Tongue (tissue), 3 donors: ENCODE measurements at places on chromosomes 11 and 22. TPM values are rescaled to one million over a fixed set of nuclear protein-coding genes. Genes with fewer than 3 reads are reported as not detected.

BLID gene
- total RNA-seq: 5.8 TPM

PLEKHB1 gene
- 4.5 TPM for total RNA-seq

KCNJ5 gene
- total RNA-seq: 6.1 TPM

SLC29A2 gene
- 10.2 TPM for total RNA-seq

DNAL4 gene
- total RNA-seq: 9.3 TPM

PGGHG gene
- 14.0 TPM for total RNA-seq

DNA sequence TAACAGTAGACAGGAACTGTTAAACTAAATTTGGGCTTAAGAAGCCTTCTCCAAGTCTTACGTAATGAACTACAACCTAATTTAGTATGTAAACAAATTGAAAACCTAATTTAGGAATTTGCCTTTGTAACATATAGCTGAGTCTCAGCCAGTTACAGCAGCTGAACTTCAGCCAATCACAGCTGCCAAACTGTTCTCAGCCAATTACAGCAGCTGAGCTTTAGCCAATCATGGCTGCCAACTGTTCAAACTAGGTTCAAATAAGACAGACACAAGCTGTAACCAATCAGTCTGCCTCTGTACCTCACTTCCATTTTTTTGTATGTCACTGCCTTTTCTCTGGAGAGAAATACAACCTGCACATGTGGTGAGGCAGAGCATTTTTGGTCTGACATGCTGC lies 95.0 kb upstream of the CD44 start:
- peak; percentile 84 for DNase-seq

DNA sequence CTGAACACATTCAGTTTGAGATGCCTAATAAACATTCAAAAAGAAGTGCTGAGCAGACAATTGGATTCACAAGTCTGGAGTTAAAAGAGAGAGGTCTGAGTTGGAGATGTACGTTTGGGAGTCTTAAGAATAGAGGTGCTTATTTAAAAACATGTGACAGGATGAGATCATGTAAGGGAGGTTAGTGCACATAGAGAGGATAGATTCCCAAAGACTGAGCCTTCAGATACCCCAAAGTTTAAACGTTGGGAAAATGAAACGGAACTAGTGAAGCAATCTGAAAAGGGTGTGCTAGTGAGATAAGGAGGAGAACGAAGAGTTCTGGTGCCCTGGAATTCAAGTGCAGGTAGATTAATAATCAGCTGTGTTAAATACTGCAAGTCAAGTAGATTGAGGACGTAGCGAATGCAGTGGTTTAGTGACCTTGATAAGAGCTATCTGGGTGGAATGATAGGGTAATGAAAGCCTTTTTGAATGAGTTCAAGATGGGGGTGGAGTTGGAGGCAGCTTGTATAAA lies 63.7 kb downstream of the HIPK3 start:
- no peak for DNase-seq

DNA sequence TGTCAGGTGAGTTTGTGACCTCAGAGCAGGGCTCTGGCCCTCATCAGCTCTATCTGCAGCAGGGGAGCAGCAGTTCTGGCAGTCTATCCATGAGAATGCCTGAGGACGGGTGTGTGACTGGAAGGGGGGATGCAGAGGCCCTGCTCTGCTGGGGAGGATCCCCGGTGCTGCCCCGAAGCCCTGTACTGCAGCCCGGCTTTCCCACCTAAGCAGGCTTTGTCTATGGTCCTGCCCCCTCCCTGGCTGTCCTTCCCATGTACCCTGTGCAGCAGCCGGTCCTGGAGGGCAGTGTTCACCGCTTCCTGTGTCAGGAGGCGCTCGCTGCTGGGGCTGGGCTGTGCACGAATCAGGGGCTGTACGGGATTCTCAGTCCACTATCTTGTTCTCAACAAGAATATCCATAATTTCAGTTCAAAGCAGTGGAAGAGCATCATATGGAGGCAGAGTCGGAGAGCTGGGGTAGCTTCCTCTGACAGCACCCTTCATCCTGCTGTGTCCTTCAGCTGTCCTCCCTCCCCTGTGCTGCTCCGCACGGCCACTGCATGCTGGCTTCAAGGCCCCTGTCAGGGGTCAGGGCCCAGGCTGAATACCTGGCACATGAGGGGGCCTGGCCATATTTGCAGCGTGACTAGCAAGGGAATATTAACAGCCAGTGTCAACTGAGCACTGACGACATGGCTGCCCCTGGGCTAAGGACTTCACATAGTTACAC lies 125.2 kb downstream of the CTTN start:
- DNase-seq: no peak

- DNase-seq: no peak
These were observed 49.9 kb upstream of the MICAL2 start for GRCh38 chr11:12060385-12060985.

- DNase-seq: peak; percentile 61
These were observed 11.3 kb downstream of the VPS37C start for GRCh38 chr11:61149624-61150615.

DNA sequence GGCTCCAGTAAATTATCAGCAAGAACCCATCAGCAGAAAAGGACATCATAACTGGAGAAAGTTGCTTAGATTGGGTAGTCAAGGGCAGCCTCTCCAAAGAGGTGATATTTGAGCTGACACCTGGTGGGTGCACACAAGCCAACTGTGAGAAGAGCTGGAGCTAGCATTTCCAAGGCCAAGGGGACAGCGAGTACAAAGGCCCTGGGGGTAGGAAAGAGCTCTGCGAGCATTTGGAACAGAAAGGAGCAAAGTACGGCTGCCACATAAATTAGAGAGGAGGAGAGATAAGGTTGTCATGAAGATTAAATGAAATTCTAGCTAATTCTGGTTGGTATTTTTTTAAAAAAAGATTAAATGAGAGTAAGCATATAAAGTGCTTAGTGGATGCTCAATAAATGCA lies 21.7 kb upstream of the SMCO4 start:
- DNase-seq: no peak

DNA sequence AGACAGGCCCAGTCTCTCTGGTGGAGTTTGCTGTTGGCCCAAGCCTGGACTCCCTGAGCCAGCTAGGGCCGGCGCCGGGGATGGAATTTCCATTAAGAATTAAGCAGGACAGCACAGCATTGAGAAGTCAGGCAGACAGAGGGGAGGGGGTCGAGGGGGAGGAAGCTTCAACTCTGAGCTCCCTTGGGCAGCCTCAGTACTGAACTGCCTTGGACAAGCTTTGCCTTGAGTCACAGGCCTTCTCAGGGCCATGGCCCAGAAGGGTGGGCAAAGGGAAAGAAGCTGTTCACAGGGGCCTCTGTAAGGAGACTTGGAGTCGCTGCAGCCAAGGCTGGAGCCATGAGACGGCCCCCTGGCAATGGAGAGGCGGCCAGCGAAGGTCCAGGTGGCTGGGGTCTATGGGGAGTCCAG lies 2.6 kb upstream of the INSC start:
- peak; percentile 76 for DNase-seq

GRCh38 chr11:39965701-39966100 lies 1493.8 kb downstream of the LRRC4C start:
- DNase-seq: peak; percentile 66

DNA sequence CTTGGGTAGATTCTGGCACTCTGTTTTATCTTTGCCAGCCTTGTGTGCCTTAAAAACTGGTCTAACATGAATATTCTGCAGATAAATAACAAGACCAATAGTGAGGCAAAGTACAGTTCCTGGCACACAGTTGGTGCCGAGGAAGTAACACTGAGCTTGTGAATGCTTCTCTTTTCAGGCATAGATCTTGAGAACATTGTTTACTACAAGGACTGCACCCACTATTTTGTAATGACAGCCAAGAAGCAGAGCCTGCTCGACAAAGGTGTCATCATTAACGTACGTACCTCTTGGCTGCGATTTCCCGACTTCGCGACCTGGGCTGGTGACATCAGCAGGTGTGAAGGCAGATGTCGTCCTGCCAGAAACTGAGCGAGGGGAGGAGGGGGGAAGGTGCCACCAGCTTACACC lies 105.7 kb downstream of the MICAL2 start:
- DNase-seq: no peak

DNA sequence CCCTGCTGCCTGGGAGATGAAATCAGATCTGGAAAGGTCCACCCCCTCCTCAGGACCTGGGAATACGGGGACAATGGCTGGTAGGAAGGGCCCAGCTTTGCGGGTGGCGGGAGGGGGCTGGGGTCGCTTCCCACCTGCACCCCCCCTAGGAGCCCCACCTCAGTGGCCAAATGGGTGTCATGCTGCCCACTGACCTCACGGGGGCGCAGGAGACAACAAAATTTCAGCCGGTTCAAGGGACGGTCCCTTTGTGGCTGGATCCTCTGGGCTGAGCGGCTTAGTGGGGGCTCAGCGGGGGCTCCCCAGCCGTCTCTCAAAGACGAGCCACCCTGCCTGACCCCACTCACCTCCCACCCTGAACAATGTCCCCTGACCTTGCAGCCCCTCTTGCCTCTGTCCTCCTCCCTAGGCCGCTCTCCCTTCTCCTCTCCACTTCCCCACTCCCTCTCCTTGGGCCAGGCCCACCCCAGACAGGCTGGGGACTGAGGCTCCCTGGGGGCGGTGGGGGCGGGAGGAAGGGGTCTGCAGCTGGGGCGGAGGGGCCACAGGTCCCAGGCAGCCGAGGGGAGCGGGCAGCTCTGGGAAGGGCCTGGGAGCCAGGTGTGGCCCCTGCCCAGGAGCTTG lies 39.3 kb upstream of the H19 start:
- DNase-seq: no peak

DNA sequence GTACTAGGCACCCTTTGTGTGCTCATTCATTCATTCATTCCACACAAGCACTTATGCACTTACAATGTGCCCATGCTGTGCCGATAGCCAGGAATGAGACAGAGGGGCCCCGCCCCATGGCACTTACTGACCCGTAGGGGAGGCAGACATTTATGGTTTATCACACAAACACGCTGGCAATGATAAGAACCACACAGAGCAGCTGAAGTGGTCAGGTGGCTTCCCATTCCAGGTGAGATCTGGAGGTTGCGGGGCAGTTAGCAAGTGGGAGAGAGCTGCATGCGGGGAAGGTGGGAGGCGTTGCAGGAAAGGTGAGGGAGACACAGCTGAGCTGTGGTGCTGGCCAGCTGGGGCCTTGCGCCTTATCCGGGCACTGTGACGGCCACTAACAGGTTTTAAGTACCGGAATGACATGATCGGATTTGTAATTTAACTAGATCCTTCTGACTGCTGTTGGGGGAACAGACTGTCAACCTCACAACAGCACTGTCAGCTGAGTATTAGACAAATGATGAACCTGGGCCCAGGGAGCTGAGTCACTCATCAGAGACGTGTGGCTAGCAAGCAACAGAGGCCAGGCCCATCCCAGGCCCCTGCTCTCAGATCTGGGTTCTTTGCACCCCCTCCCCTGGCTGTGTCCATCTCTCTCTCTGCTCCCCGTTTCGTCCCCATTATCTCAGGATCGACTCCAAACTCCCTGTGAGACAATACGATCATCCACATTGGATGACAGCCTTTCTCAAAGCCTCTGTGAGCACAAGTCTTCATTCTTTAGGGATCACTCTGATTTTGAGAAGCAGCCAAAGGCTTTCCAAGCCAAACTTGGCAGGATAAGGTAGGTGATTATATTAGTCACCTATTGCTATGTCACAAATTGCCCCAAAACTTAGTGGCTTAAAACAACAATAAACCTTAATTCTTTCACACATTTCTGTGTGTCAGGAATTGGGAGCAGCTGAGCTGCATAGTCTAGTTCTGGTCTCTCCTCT lies 28.4 kb downstream of the RASD2 start:
- DNase-seq: no peak

GRCh38 chr11:95556342-95557163 lies 233.0 kb downstream of the FAM76B start:
- peak; percentile 84 for DNase-seq

DNA sequence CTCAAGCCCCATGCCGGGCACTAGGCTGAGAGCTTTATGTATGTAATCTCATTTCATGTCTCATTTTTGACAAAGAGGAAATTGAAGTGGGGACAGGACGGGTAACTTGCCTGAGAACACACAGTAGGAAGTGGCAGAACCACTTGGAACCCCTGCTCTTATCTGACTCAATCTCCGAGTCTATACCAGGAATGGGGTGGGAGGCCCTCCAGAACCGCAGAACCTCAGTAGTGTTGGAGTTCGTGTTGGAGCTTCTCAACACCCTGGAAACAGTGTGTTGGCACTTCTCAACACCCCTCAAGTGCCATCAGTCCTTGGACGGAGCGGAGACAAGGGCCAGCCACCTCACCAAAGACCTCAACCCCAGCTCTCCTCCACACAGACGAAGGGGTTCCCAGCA lies 38.8 kb upstream of the POLA2 start:
- DNase-seq: no peak

DNA sequence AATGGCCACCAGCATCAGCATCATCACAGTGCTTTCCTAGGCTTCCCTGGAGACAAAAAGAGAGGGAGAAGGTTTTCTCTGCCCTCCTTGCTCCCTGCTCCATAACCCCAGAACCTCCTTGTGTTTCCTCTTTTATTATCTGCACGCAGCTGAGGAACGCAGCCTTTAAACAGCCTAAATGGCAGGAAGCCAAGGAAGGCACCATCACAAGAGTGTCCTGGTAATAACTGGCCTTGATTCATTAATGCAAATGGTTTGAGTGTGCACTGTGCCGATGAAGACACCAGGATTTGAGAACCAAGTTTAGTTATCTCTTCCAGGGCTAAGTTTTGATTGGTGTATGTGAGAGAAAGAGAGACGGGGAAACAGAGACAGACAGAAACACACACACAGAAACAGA lies 29.4 kb upstream of the DRD2 start:
- DNase-seq: no peak

DNA sequence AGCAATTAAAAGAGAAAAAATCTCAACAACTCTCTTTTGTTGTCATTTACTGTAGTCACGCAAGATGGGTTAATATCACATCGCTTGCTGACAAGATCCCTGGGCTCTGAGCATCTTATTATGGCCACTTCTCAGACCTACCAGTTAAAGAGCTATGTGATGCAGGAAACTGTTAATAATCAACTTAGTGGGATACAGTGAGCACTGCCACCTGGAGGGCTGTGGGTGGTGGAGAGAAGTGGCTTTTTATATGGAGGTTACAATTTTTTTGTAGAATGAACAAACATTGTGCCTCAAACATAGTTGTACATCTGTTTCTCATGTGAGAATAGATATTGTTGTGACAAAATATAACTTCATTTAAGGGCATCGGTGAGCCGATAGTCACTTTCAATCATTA lies 181.0 kb downstream of the TENM4 start:
- no peak for DNase-seq

DNA sequence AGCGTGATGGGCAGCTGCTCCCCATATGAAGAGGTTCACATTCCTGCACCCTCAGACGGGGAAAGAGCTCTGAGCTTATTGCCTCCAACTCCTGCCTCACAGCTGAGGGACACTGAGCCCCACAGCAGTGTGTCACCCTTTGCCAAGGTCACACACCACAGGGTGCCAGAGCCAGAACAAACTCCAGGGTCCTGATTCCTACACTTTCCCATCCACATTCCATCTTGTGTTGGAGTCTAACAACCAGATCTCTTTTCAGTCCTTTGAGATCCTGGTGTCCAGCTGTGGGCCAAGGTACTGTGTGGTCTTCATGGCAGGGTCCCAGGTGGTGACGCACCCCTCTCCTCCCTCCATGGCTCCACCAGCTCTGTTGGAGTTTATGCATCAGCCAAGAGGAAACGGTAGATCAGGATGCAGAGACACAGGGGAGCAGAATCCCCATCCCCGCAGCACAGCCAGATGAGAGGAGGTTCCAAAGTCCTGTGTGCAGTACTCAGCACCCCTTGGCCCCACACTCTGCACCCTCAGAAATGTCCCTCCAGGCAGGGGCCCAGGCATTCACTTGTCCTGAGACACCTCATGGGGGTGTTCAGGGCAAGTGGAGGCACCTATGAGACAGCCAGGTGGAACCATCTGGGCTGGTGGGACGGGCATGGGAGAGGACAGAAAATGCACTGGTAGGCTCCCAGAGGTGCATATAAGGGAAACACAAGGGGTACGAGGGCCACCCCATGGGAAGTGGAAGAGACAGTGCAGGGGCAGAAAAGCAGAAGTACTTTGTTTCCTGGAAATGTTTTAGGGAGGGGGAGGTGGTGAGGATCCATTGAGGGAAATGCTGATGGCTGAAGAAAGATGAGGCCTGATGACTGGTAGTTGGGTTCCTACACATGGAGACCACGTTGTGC lies 32.6 kb upstream of the GNAZ start:
- no peak for DNase-seq
